GM23248 (cell line): ENCODE measurements at places on chromosomes 5 and 9. TPM values are rescaled to one million over a fixed set of nuclear protein-coding genes. Genes with fewer than 3 reads are reported as not detected.

CD14 gene
- 2.1 and 3.2 TPM in 2 replicates for polyA plus RNA-seq

CARTPT gene
- not detected in 2 replicates for polyA plus RNA-seq

TICAM2 gene
- polyA plus RNA-seq, result 11.3 and 14.1 TPM in 2 replicates

TBCA gene
- 235 and 257 TPM in 2 replicates for polyA plus RNA-seq

IL3 gene
- polyA plus RNA-seq, result not detected in 2 replicates

NAA35 gene
- polyA plus RNA-seq, result 21.5 and 22.0 TPM in 2 replicates

FAM151B gene
- polyA plus RNA-seq, result 2.6 and 4.4 TPM in 2 replicates

CCL28 gene
- polyA plus RNA-seq, result 1.4 and 2.2 TPM in 2 replicates

PCSK1 gene
- polyA plus RNA-seq, result 1.2 and 1.6 TPM in 2 replicates

SPINK7 gene
- polyA plus RNA-seq, result not detected in 2 replicates

BHMT2 gene
- polyA plus RNA-seq, result 6.2 and 7.0 TPM in 2 replicates

DNLZ gene
- 25.9 and 27.1 TPM in 2 replicates for polyA plus RNA-seq

KIF3A gene
- polyA plus RNA-seq, result 13.9 and 18.8 TPM in 2 replicates
